ENCODE measurements at places on chromosomes 6 and 20.

DNA sequence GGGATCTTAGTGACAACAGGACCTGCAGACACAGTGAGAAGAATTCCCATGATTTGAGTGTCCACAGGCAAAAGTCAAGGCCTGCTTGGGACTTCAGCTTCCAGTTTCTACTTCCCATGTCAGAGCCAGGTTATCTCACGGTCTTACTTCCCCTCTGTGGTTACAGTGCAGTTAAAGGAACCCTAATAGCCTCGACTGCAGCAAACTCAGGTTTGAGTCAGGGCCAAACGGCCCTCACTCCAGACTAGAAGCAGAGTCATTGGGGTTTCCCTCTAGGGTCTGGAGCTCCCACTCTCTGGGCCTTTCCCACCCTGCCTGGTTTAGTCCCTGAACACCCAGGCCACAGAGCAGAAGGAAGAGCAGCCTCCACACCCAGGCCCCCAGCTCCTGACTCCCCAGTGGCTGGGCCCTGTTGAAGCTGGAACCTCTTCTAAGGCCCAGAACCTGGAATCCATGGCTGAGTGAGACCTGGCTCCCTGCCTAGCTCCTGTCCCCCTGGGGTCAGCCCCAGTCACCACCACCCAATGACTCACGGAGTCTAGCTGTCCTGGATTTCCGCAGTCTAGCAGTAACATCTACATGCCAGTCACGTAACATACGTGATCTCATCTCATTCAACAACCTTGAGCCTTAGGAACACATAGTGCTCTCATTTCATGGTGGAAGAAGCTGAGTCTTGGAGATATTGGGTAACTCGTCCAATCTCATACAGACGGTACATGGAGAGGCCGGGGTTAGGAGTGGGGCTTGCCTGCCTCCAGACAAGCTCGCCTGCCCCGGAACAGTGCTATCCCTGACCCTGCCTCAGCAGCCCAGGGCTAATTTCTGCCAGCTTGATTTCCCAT is 9.2 kb upstream of the GHRH start:
- peak; percentile 46 for DNase-seq

DNA sequence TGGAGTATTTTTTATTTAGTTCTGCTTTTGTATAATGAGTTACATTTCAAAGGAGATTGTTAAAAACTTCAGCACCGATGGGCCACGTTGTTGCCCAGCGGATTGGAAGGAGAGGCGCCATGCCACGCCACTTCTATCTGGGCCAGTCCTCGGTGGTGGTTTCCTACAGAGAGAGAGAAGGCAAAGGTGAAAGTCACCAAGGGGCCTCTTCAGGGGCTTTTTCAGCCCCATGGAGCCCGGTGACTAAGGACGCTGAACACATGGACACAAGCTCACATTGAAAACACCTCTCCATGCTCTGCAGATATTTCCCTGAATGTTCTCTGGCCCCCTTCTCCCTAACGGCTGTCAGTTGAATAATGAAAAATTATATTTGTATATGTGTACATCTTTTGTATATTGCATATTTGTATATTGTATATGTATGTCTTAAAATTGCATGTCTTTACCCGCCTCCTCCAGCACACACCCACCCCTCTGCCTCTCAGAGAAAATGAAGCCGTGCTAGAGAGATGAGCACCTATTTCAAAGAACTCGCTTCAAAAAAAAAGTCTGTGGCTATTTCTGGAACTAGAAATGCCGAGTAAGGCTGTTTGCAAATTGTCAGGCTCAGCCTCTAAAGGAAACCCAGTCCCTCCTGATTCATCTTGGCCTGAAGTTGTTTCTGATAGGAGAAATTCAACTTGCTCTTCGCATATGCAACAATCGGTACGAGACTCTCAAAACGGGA is 91.9 kb upstream of the CDH4 start:
- no peak for DNase-seq

GRCh38 chr20:58144096-58144495 is 84.4 kb downstream of the ANKRD60 start:
- no peak for DNase-seq

DNA sequence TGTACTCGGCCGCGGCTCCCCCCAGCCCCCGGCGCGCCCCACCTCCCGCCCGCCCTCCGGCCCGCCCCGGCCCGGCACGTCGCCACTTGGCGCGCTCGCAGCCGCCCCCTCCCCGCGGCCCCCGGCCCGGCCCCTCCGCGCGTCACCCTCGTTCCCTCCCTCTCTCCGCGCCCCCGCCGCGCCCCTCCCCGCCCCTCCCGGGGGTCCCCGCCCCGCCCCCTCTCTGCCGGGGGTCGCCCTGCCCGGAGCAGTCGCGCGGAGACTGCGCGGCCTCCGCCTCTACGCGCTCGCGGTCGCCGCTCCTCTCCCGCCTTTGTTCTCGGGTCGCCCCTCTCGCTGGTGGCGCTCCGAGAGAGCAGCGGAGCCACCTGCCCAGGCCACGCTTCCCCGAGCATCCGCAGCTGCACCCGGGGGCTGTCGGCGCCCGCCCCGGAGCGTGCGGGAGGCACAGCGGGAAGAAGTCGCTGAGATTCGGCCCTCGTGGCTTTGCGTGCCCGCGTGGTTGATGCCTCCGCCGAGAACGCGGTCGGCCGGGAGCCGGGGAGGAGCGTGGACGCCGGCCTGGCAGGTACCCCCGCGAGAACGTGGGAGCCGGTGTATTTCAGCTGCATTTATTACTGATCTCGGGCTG is at the start of gene PHF10:
PHF10 (minus strand) TSS at position 7 of the 631 bp plus-strand sequence. CDS start 569 bp downstream, outside the sequence.
- DNase-seq: peak; percentile 42

GRCh38 chr20:19540392-19540791 is 217.7 kb upstream of the RIN2 start:
- DNase-seq: no peak

DNA sequence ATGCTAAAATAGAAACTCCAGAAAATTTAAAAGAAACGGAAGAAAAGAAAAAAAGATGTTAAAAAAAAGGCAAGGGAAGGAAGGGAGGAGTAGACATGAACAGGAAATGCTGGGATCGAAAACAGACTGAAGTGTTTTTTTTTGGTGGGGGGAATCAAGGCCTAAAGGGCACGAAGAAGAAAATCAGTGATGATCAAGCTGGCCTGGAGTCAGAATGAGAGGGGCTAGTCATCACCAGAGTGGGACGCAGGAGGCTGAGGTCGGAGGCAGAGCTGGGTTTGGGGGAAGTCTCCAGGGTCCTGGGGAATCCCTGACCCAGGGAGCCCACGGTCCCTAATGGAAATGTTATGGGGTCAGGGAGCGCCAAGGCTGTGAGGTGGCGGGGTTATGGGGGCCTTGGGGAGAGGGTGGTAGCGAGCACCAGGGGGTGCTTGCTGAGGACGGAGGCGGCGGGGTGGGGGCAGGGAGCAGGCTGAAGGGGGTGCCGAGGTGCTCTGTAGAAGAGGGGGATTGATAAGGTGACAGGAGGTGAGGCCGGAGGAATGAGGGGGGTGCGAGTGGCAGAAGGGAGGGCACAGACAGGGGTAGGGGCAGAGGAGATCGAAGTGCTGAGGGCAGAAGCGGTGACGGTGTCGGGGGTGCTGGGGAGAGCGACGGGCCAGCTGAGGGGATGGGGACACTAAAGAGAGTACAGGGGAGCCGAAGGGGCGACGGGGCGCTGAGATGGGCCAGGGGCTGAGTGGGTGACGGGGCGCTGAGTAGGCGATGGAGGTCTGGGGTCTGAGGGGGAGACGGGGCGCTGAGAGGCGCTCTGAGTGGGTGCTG is 684 bp downstream of the ZNFX1 start:
- DNase-seq: no peak

GRCh38 chr6:142878407-142878806 is 66.6 kb downstream of the HIVEP2 start:
- DNase-seq: no peak

- no peak for DNase-seq
These were observed 9.7 kb downstream of the LRRN4 start for GRCh38 chr20:6044115-6044514.

GRCh38 chr6:161327360-161327953 is 53.6 kb upstream of the AGPAT4 start:
- no peak for DNase-seq

DNA sequence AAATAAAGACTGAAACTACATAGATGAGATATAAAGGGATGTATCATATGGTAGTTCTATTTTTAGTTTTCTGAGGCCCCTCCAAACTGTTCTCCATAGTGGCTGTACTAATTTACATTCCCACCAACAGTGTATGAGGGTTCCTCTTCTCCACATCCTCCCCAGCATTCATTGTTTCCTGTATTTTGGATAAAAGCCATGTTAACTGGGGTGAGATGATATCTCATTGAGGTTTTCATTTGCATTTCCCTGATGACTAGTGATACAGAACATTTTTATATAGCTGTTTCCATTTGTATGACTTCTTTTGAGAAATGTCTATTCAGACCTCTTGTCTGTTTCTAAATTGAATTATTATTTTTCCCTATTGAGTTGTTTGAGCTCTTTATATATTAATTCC is 229.3 kb downstream of the RFPL4B start:
- DNase-seq: peak; percentile 19

GRCh38 chr20:22368235-22368634 is 216.1 kb downstream of the FOXA2 start:
- DNase-seq: no peak

DNA sequence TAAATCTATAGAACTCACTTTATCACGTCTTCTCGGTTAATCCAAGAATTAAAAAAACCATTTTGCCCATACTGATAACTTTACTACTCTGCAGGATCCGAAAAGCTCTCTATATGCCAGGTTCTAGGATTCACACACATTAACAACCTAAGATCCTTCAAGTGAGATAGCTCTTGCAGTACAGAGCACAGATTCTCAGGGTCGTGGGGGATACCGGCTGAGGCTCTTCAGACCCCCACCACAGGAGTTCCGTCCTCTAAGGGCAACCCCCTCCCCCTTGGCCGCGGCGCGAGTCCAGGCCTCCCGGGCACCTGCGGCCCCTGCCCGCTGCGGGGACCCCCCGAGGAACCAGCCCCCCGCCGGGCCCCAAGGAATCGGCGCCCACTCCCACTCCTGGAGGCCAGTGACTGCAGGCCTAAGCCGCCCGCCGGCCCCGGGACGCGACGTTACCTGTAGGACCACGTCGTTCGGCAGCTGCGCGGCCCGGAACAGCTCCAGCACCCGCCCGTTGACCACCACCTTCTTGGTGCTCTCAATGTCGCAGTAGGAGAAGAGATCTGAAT is 892 bp downstream of the REPS1 start:
- no peak for DNase-seq

- peak; percentile 42 for DNase-seq
These were observed 44.1 kb downstream of the STK4 start for GRCh38 chr20:45010399-45010828.

GRCh38 chr6:24827162-24827561 is 28.4 kb upstream of the ARMH2 start:
- no peak for DNase-seq

DNA sequence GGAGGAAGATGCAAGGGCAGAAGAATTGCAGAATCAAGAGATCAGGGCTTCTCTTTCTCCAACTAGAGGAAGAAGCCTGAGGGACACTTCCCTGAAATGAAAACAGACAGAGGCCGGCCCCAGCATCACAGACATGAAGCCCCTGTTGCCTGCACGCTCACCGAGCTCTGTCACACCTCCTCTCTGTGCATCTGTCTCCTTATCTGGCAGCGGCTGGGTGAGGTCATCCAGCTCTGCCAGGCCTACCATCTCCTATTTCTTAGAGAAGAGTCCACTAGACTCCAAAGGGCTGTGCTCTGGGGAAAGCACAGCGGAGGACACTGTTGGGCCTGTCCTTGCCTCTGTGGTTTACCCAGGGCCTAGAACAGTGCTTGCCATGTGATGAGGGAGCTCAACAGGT is 71.9 kb upstream of the MLN start:
- DNase-seq: no peak

DNA sequence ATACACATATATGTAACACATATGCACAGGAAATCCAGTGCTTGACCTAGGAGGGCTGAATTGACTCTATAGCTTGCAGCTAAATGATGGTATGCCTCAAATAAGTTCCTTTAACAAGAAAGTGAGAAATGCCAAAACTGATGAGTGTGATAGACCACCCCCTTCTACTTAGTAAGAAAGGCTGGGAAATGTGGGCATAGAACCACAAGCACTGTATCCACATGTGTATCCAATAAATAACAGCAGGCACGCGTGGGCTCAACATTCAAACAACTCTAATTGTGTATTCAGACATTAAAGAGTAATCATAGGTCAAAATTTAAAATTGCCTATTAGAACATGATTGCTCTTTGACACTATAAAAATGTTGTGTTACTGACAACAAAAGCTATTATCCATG is 54.1 kb downstream of the FAM83B start:
- no peak for DNase-seq

- no peak for DNase-seq
These were observed 50.3 kb upstream of the FNDC1 start for GRCh38 chr6:159118924-159119323.
